Kidney (tissue), 22 donors: ENCODE measurements at places on chromosomes 12 and 14. TPM values are rescaled to one million over a fixed set of nuclear protein-coding genes. Genes with fewer than 3 reads are reported as not detected.

The MDP1 gene
- total RNA-seq, result 22.8 TPM

The CLECL1 gene
- total RNA-seq, result 2.1 TPM

The TPPP2 gene
- not detected for total RNA-seq

The SPX gene
- total RNA-seq, result 52.2 TPM

The MMAB gene
- 42.9 TPM for total RNA-seq

The TMEM253 gene
- total RNA-seq, result 0.41 TPM

The TSPAN19 gene
- 0.66 TPM for total RNA-seq

The PIWIL1 gene
- 0.31 TPM for total RNA-seq

The TCL1A gene
- total RNA-seq, result 1.4 TPM

The ACADS gene
- total RNA-seq, result 24.4 TPM

The SLC25A47 gene
- total RNA-seq, result not detected

The CELA1 gene
- not detected for total RNA-seq

The MSRB3 gene
- total RNA-seq, result 35.9 TPM

The C12orf50 gene
- total RNA-seq, result 0.13 TPM

The FGF23 gene
- total RNA-seq, result not detected

The TMEM52B gene
- 25.7 TPM for total RNA-seq

The A2M gene
- 971 TPM for total RNA-seq

The PLEKHD1 gene
- 0.25 TPM for total RNA-seq

The PMEL gene
- 1.7 TPM for total RNA-seq

The INSM2 gene
- not detected for total RNA-seq

The NOS1 gene
- total RNA-seq, result 6.5 TPM

The OR6C2 gene
- not detected for total RNA-seq

The LARP4 gene
- 56.1 TPM for total RNA-seq

The SIX6 gene
- total RNA-seq, result not detected
